ENCODE measurements at places on chromosomes 1 and 21.

DNA sequence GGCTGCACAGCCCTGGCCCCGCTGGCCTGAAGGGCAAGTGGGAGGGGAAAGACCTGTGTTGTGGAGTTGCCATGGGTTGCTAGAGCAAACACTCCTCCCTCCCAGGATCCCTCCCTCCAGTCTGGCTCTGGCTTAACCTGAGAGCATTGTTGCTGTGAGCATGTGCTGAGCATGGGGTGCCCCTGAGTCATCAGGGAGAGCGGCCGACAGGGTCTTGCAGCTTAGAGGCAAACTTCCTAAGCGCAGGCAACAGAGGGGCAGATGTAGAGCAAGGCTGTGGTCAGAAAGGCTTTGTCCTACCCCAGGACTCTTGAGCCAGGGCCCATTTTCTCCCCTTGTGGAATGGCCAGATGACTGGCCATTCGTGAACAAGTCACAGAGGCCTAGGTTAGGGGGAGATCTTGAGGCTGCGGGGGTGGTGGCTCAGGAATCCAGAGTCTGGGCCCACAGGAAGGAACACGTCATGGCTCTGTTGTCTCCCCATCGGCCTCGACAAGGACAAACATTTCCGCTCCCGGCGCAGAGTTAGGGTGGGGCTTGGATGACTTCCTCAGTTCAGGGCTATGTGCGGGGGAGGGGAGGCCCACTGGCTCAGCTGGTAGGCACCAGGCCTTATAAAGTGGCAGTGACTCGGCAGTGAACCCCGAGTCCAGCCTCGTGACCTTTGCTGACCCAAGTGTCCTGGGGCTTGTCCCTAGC is 362 bp upstream of the DYNLT4 start:
- peaks cover 66% of the 10 kb centered on the region for H3K4me1 ChIP-seq
- H3K27ac ChIP-seq: peak overlapping the region; percentile 99
- H3K36me3 ChIP-seq: peaks cover 61% of the 10 kb centered on the region
- no peaks in the 10 kb centered on the region for H3K27me3 ChIP-seq
- peak overlapping the region; percentile 79 for H3K4me3 ChIP-seq

GRCh38 chr21:38869196-38869595 is 63.5 kb downstream of the ETS2 start:
- peaks cover 2% of the 10 kb centered on the region for H3K36me3 ChIP-seq
- H3K27ac ChIP-seq: no peak overlapping the region
- DNase-seq: no peak
- H3K27me3 ChIP-seq: peaks cover 23% of the 10 kb centered on the region

- H3K27me3 ChIP-seq: peaks cover 28% of the 10 kb centered on the region
- H3K27ac ChIP-seq: no peak overlapping the region
- no peak for DNase-seq
- H3K4me3 ChIP-seq: peak overlapping the region; percentile 29
- H3K36me3 ChIP-seq: no peaks in the 10 kb centered on the region
- H3K4me1 ChIP-seq: peaks cover 2% of the 10 kb centered on the region
Measured at GRCh38 chr1:38213646-38214434, 167.2 kb upstream of the POU3F1 start.

- peaks cover 30% of the 10 kb centered on the region for H3K4me1 ChIP-seq
- H3K36me3 ChIP-seq: no peaks in the 10 kb centered on the region
- no peak for DNase-seq
- H3K27ac ChIP-seq: no peak overlapping the region
Measured at GRCh38 chr1:232599178-232600041, 30.5 kb downstream of the SIPA1L2 start.

DNA sequence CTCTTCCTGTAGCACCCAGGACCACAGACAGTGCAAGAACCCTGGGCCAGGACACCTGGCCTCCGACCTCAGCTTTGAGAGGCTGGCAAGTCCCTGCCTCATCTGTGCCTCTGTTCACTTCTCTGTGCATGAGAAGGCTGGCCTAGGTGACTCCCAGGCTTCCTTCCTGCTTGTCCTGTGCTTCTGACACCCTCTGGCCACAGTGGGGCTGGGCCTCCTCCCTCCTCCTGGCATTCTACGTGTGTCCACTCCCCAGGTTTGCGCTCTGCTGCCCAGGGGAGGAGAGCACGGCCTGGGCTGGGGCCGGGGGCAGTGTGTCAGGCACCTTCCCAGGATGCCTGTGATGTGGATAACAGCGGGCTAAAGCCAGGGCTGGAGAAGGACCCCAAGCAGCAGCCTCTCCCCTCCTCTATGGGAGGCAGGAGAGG is 30.3 kb upstream of the PKP1 start:
- no peaks in the 10 kb centered on the region for H3K27me3 ChIP-seq
- H3K27ac ChIP-seq: no peak overlapping the region
- no peak for DNase-seq
- no peaks in the 10 kb centered on the region for H3K4me1 ChIP-seq
- H3K36me3 ChIP-seq: no peaks in the 10 kb centered on the region

GRCh38 chr1:206933333-206933945 is 11.7 kb upstream of the FCMR start:
- no peaks in the 10 kb centered on the region for H3K36me3 ChIP-seq
- peak; percentile 37 for DNase-seq
- H3K27me3 ChIP-seq: no peaks in the 10 kb centered on the region
- peaks cover 6% of the 10 kb centered on the region for H3K4me1 ChIP-seq
- H3K27ac ChIP-seq: no peak overlapping the region

- DNase-seq: peak; percentile 63
- H3K4me3 ChIP-seq: no peak overlapping the region
- peak overlapping the region; percentile 13 for H3K27ac ChIP-seq
- no peaks in the 10 kb centered on the region for H3K27me3 ChIP-seq
- peaks cover 8% of the 10 kb centered on the region for H3K36me3 ChIP-seq
Measured at GRCh38 chr1:12124693-12125421, 41.9 kb upstream of the TNFRSF1B start.
